ENCODE measurements at places on chromosomes 13 and 19.

DNA sequence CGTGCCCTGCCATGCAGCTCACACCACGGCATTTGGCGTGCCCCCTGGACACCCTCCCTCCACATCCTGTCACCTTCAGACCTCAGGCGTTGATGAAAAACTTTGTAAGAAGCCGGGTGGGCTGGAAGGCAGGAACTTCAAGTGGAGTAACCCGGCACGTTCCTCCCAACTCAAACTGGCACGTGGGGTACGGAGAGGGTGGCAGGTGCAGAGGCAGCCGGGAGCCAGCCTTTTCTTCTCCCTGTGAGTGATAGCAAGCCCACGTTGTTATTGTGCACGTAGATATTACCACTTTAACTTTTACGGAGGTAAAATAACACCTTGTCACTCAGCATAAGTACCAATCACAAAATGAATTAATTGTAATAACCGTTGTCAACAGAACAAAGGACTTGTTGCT lies 198.0 kb downstream of the ZNF536 start:
- DNase-seq = no peak

DNA sequence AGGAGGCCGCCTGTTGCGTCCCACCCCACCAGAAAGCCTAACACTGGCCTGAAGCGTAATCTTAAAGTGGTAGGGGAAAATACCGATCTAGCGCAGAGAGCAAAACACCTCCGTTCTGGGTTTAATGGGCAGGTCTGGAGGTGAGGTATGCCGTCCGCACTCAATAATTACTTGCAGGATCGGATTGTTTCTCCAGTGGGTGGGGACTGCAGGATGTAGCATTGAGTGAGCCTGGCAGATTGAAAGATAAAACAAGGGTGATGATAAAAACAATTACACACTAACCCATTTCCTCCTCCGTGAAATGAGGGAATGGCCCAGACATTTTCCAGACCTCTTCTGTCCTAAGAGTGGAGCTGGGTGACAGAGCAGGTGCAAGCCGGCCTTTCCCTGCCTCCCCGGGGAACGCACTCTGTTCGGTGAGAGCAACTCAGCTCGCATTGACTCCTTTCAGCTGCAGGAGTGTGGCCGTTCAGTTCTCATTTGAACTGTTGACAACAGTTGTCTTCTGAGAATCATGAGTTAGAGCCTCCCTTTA lies 110.2 kb upstream of the DOCK9 start:
- DNase-seq = no peak

- peak; percentile 70 for DNase-seq
Measured at GRCh38 chr19:48539503-48540096, 12.4 kb upstream of the SULT2B1 start.

- DNase-seq = no peak
Measured at GRCh38 chr19:32719611-32720059, at the start of gene TDRD12. Gene TDRD12, plus strand, starts transcription at chr19:32719767. Its CDS starts 306 bp downstream, at chr19:32720073.

DNA sequence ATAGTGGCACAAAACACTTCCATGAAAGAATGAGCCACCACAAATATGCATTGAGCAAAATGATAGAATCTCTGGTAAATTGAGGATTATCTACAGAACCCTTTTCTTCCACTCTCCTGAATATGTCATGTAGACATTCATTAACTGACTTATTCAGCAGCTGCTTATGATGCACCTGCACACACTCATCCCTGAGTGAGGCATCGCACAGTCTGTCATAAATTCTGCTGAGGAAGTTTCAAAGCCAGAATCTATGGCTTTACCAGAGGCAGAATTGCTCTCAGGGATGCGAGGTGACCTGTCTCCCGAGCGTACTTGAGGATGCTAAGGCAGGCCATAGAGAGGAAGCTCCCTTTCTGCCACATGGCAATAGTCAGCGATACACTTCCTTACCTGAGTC lies 1090.2 kb downstream of the UQCRFS1 start:
- DNase-seq = no peak

GRCh38 chr13:33277037-33277740 lies 8.4 kb downstream of the STARD13 start:
- no peak for DNase-seq
